ENCODE measurements at places on chromosomes 3 and 15.

DNA sequence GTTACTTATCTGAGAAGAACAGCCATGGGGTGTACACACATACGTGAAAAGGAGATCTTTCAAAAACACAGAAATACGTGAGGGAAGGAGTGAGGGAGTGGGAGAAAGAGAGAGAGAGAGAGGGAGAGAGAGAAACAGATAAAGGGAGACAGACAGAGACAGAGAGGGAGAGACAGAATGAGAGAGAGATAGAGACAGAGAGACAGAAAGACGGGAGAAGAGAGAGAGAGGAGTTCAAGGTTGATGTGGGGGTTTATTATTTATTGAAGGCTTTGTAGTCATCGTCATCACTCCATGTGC is 64.0 kb downstream of the CHST2 start:
- DNase-seq = no peak

- DNase-seq = no peak
Measured at GRCh38 chr3:131540143-131540542, 37.4 kb upstream of the MRPL3 start.

GRCh38 chr3:169964176-169964575 is 2.4 kb upstream of the SEC62 start:
- no peak for DNase-seq

GRCh38 chr15:89442671-89443307 is 53.6 kb downstream of the RHCG start:
- DNase-seq = no peak

DNA sequence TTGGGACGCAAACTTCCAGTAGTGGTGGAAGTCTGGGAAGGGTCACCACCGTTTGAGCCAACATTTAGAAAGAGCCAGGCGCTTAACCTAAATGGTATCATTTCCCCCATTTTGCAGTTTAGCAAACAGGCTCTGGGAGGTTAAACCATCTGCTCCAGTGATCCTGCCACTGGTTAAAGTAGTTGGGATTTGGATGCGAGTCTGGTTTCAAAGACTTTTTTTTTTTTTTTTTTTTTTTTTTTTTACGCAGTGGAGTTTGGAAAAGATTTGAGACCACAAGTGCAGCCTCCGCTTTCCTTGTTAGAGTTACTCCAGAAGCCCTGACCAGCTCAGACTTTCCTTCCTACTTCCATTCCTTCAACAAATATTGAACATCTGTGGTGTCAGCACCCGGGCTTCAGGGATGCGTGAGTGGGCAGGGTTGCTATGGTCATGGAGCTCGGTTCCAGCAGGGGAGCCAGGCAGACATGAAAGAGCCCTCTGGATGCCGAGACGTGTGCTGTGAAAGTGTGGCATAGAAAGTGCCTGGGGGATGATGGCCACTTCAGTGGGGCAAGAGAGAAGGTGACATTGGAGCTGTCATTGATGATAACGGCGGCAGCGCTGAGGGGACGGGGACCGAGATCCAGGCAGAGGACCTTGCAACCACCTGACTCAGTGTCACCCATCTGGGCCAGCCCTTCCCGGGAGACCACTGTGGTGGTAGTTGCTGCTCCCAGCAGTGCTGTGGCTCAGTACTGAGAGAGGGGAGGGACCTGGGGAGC is 1.1 kb upstream of the RNU6-1 start:
- no peak for DNase-seq

- no peak for DNase-seq
Measured at GRCh38 chr15:90957791-90958190, 3.1 kb downstream of the RCCD1 start.

DNA sequence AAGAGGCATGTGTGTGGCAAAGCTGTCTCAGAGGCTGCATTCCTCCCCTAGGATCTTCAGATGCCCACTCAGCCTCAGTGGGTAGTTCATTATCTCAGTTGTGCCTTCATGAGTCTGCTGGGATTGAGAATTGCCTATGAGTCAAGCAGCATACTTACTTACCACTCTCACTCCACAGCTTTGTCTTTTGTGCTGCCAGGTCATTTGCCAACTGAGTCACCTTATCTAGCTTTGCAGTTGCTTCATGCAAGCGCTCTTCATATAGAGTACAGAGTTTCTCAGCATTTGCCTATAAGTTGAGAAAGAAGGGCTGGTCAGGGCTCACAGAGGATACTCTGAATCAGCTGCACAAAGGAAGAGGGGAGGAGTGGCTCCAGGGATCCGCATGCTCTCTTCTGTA is 89.5 kb downstream of the MYH15 start:
- no peak for DNase-seq

- no peak for DNase-seq
Measured at GRCh38 chr3:36944012-36944640, 728 bp downstream of the TRANK1 start.

- DNase-seq = no peak
Measured at GRCh38 chr15:38530113-38530512, 34.5 kb downstream of the RASGRP1 start.

DNA sequence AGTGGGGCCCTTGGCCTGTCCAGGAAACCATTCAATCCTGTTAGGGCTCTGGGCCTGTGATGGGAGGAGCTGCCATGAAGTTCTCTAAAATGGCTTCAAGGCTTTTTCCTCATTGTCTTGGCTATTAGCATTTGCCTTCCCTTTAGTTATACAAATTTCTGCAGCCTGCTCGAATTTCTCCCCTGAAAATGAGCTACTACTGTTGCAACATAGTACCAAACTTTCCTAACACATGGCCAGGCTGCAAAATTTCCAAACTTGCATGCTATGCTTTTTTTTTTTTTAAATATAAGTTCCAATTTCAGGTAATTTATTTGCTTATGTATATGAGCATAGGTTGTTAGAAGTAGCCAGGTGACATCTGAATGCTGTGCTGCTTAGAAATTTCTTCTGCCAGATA is 560.8 kb upstream of the TBL1XR1 start:
- no peak for DNase-seq

- DNase-seq = no peak
Measured at GRCh38 chr3:12643010-12643380, 20.9 kb downstream of the RAF1 start.

DNA sequence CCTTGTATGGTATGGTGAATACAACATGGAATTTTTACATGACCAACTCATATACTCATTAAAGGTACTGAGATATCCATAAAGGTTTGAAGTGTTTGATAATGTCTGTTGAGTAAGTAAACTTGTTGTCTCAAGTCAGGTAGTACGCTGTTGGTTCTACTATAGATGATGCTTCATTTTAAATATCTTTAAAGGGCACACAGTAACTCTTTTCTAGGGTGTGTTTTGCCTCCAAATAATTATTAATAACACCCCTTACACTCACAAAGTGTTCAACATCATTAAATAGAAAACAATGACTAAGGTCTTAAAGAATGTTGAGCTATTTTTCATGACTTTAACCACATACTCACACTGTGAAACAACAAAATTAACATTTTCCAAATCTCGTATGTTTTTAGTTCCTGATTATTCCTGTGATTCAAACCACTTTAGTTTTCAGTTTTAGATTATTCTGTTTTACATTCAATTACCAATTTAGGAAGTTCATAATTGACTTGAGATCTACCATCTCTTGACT is 220.0 kb upstream of the NANOGP8 start:
- DNase-seq = no peak

GRCh38 chr3:124277144-124277890 is 285.4 kb upstream of the ROPN1 start:
- no peak for DNase-seq

DNA sequence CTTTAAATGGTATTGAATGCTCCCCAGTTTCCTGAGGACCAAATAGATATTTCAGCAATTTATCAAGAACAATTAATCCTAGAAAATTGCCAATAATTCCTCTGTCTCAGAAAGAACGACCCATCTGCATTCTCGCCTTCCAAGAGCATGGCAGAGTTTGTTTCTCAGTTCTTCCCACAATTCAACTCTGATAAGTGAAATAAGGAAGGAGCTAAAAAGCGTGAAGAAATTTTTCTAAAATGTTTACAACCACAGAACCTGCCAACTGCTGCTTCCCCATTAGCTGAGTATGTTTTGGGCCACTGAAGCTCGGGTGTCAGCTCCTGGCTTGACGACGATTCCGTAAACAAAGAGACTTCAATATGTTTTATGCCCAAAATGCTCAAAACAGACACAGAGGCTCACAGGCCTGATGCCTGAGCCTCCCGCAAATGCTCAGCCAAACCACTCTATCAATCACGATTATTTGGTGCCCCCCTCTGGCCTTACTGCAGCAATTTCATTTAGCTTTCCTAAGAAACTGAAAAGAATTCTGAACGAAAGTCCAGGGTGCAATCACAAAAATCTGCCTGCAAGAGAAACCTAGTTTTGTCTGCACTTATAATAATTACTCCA is 259.2 kb upstream of the CCDC54 start:
- no peak for DNase-seq

- no peak for DNase-seq
Measured at GRCh38 chr3:187288131-187288854, 3.2 kb downstream of the MASP1 start.

Data from stimulated activated CD8-positive, alpha-beta memory T cell treated with anti-CD3 and anti-CD28 coated beads, Interleukin-4, amount 100 ng/mL, for 1 hour (primary cell).